ENCODE measurements at places on chromosomes 6 and 20.

DNA sequence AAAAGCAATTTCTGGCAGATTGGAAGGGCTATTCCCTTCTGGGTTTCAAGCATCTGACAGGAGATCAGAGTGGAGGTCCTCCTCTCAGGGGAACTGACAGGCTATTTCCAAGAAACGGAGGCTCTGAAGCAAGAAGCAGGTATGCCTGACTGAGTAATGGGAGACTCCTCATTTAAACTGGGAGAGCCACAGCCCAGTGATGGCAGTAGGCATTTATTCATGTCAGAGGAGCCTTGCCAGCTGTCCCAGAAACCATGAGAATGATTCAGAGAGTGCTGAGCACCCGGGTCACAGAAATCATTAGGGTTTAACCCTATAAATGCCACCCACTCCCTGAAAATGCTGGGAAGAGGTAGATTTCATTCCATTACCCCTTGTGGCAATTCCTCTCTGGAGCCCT, 247.5 kb upstream of the RNF217 start:
- DNase-seq, result no peak

- DNase-seq, result no peak
Measured at GRCh38 chr6:70860045-70860444, 96.8 kb downstream of the B3GAT2 start.

GRCh38 chr6:55049866-55050265, 124.4 kb upstream of the HCRTR2 start:
- no peak for DNase-seq

DNA sequence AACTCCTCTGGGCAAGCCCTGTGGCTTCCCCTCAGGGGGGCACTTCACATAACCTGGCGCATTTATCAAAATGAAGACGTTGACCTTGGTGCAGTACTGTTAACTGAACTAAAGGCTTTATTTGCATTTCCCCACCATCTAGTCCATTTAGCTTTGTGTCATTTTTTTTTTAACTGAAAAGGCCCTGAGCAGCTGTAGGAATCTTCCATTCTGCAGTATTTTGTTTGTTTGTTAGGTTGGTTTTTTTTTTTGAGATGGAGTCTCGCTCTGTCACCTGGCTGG, 10.7 kb downstream of the TMEM181 start:
- DNase-seq, result no peak

DNA sequence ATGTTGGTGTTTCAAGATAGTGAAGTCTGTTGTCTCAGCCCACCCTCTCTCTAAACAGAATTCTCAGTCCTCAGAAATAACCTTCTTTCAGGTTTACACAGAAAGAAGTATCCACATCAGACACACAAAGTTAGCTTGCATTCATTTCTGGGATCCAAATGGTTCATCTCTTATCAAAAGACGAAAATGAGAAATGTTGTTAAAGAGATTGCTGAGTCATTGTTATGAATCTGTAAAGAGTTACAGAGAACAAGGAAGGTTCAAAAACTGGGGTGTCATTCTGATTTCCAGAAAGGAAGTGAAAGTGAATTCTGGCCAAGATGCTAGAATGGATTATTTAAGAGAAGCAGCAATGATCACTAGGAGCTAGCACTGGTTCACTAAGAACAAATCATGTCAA, 90.5 kb upstream of the ATXN1 start:
- DNase-seq, result no peak

- DNase-seq, result no peak
Measured at GRCh38 chr6:42709871-42710270, 12.5 kb downstream of the PRPH2 start.

DNA sequence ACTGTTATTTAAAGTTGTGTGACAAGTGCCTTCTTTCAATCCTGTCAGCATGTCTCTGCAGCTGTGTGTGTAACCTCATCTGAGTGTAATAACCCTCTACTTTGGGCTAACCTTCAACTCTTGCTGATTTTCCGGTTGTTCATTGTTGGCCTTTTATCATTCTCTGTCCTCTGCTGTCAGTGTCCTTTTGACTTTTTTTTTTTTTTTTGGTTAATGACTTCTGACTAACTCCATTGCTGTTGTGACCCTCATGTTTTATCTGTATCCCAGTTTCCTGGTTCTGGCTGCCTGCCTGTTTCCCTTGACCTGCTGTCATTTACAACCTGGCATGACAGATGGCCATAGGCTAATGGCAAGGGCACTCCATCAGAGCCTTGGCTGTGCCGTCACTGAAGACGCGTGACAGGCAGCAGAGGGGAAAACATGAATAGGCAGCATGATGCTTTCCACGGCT, 145.7 kb upstream of the MAN1A1 start:
- DNase-seq, result no peak

GRCh38 chr6:55922406-55922805, 47.0 kb upstream of the BMP5 start:
- no peak for DNase-seq

- no peak for DNase-seq
Measured at GRCh38 chr6:14987490-14987889, 258.4 kb upstream of the JARID2 start.

- peak; percentile 52 for DNase-seq
Measured at GRCh38 chr6:113879186-113880096, 22.3 kb downstream of the MARCKS start.

DNA sequence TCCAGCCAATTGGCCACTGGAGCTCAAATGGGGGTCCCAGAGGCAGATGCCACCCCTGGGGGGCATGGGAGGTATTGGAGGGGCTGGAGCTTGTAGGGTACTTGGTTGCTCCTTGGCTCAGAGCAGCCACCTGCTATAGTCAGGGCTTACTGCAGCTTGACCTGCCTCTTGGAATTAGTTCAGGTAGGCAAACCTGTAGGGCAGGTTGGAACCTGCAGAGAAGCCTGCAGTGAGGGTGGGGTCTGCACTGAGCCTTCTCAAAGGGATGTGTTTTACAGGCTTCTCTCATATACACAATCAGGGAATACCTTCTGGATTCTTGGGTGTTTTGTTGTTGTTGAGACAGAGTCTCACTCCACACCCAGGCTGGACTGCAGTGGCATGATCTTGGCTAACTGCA, 94.2 kb upstream of the MYL9 start:
- DNase-seq, result no peak

- DNase-seq, result no peak
Measured at GRCh38 chr20:61529354-61529753, 277.3 kb downstream of the CDH4 start.

DNA sequence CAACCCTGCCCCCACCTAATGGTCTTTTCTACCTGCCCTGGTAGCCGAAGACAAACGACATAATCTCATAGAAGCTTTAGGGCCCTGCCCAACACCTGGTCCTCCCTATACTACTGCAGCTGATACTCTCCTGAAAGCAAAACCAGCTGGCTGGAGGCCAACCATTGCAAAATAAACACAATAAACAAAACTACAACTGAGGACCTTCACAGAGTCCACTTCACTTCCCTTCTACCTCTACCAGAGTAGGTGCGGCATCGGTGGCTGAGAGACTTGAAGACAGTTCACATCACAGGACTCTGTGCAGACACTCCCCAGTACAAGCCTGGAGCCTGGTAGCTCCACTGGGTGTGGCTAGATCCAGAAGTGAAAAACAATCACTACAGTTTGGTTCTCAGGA, 476.2 kb downstream of the MMUT start:
- no peak for DNase-seq

DNA sequence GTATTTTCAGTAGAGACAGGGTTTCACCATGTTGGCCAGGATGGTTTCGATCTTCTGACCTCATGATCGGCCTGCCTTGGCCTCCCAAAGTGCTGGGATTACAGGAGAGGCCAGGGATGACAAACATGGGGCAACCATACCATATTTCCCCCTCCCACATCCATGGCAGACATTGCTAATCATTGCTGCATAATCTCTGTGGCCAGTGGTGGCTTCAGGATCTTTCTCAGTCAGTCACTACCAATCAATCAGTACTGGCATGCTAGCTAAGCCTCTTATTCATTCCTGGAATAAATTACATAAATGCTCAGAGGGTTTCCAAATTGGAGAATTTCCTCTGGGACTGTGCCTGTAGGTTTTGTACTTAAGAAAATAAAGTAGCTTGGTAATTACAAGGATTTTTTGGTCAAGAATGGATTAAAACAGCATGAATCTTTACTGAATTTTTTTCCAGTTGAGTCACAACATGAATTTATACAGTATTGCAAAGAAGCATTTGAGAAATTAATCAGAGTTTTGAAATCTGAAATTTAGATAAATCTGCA, 138.1 kb downstream of the FNDC1 start:
- DNase-seq, result no peak

GRCh38 chr6:69871107-69871506, 4.8 kb downstream of the COL19A1 start:
- DNase-seq, result no peak
